Stimulated activated naive CD8-positive, alpha-beta T cell treated with anti-CD3 and anti-CD28 coated beads, Interleukin-15, amount 100 ng/mL, for 72 hours (primary cell): ENCODE measurements at places on chromosomes 4 and X.

DNA sequence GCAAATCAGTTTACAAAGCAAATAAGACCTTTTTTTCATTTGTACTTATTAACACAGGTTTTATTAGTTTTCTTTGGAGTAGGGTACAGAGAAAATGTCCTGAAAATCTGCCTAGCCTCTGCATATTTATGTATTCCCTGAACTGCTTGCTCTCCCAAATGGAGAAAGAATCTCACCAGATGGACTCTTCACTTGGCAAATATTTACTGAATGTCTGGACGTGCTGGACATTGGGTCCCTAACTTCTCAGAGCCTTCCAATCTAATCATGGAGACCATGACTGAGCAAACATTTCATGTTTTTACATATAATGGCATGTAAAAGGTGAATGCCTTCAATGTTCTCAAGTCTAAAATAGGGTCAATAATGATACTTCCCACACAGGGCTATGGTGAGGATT lies 126.0 kb downstream of the CHRDL1 start:
- DNase-seq, result no peak

- DNase-seq, result no peak
These were observed 78.9 kb downstream of the IL21 start for GRCh38 chr4:122541996-122542395.

GRCh38 chr4:138910195-138910913 lies 105.2 kb upstream of the NOCT start:
- DNase-seq, result no peak

DNA sequence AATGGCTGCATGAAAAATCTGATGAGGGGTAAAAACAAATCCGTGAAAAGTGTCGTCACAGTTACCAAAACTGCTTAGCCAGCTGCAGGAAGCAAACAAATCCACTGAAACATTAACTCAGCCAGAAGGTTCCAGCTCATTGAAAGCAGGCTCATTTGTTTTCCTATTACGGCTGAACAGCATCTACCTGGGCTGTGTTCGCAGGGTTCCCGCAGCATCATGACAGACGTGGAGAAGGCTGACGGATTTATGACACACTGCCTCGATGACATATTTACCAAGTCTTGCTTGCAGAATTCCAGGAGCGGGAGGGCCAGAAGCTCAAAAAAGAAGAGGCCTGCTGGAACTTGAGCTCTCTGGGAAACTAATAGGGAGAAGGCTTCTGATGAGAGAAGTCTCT lies 781.1 kb downstream of the RAB28 start:
- no peak for DNase-seq

GRCh38 chr4:114941503-114941902 lies 171.9 kb downstream of the NDST4 start:
- no peak for DNase-seq

DNA sequence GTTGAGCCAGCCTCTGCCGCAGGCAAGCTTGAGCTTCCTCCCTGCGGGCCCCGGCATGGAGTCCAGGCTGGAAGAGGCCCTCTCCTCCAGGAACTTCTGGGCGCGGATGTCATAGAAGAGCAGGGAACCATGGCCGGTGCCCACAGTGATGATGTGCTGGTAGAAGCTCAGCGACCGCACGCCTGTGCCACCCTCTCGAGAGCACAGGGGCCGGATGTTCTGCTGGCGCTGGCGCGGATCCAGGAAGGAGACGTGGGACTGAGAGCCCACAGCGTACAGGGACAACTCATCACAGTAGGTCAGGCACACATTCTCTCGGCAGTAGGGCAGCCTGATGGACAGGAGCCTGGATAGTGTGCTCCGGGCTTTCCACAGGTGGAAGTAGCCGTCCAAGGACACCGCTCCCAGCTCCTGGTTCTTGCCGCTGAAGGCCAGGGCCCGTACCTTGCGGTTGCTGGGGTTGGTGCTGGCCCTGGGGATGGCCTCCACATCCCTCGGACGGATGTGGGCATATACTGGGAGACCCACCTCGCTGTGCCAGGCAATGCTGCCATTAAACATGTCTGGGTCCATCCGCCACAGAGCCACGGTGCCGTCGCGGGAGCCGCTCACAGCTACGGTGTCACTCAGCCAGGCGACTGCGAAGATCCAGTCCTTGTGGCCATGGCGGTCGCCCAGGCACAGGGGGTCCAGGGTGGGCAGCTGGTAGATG lies 1.2 kb downstream of the DCAF12L2 start:
- no peak for DNase-seq

GRCh38 chr4:89303814-89304388 lies 3.7 kb downstream of the GPRIN3 start:
- DNase-seq, result no peak

DNA sequence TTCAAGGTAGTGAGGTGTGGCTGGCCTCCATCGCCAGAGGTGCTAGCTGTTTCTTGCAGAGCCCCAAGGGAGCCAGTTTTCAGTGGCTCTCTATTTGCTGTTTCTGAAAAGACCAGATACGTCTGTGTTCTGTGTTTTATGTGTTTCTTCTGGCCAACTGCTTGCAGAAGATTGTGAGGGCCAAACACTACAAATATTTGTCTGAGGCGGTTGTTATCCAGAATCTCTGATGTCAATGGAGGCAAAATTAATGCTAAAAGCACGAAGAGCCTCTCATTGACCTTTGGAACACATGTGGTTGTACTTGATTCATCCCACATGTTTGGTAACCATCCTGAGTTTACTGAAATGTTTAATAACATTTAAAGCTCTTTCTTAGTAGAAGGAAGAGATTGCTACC lies 113.9 kb downstream of the CT47B1 start:
- DNase-seq, result no peak

DNA sequence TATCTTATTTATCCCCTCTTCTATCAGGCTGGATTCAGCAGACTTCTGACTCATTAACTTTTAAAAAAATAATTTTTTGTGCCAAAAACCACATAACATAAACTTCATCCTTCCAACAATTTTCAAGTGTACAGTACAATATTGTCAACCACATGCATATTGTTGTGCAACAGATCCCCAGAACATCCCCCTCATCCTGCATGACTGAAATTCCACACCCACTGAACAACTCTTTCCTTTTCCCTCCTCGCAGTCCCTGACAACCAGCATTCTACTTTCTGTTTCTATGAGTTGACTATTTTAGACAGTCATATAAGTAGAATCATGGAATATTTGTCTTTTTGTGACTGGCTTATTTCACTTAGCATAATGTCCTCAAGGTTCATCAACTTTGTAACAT lies 2.2 kb upstream of the MID2 start:
- DNase-seq, result no peak

DNA sequence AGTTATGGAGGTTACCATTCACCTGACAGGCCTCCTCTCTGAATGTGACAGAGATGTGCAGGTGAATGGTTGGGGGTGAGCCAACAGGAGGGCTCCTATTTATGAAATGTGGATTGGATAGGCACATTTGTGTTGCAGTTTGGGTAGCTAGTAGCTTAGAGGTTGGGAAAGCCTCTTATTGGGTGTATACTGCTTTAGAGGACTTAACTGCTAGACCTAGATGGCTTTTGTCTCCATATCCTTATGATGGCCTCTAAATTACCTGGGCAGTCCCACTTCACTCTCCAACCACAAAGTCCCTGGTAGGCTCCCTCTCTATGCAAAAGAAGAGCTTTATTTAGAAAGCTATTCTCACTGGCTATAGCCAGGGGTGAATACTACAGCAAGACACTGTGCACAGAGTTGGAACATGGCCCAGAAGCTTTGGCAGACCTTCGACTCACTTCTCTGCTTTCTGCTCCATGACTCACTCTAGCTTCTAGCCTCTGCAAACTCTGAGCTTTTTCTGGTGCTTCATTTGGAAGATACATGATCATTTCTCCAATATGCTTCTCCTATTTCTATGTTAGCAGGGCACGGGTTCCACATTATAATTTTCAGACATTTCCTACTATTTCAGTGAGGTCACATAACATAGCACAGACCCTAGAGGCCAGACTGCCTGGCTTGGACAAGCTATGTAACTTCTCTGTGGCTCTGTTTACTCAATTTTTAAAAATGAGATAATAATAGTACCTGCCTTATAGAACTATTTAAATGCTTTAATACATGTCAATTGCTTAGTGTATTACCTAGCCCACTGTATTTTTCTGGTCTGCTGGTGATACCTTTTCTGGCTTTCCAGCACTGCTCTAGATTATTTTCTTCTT lies 6.0 kb upstream of the VGLL1 start:
- DNase-seq, result no peak

DNA sequence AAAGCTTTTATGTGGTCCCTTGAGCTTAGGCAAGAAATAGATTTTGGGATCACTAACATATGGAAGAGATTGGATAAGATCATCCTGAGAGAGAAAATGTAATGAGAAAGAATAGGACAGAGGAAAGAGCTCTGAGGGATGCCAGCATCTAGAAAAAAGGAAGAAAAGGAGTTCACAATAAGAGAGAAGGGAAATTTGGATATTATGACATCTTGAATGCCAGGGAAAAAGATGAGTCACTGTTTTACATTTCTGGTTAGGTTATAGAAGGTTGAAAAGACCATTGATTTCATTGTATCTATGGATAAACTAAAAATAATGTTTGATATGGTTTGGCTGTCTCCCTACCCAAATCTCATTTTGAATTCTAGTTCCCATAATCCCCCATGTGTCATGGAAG lies 208.5 kb downstream of the MAD2L1 start:
- DNase-seq, result no peak

GRCh38 chrX:13690836-13691235 lies 1.9 kb downstream of the RAB9A start:
- no peak for DNase-seq

GRCh38 chr4:4397441-4397819 lies 10.5 kb downstream of the NSG1 start:
- no peak for DNase-seq

DNA sequence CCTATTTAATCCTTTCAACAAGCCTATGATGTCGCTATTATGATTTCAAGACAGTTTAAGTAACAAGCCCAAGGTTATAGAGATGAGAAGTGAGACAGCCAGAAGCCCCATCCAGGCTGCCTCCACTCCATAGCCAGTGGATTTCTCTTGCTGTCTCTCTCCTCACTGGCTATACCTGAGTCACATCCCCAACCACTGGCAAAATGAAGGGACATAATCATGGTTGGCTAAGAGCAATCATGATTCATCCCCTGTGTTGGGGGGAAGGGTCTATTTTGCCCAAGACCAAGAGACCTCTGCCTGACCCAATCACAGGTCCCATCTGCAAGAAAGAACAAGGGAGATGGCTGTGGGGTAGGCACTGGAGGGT lies 334.9 kb upstream of the GATB start:
- no peak for DNase-seq
